Eye (tissue), 1 donor: ENCODE measurements at places on chromosomes 5 and 9.
A peak's percentile ranks its signal among the peaks of the same experiment; 100 is the strongest.

- peak; percentile 80 for DNase-seq
These were observed 70.2 kb upstream of the ALDH1A1 start for GRCh38 chr9:73023025-73023541.

GRCh38 chr9:1014225-1014624 is 35.9 kb upstream of the DMRT2 start:
- no peak for DNase-seq

DNA sequence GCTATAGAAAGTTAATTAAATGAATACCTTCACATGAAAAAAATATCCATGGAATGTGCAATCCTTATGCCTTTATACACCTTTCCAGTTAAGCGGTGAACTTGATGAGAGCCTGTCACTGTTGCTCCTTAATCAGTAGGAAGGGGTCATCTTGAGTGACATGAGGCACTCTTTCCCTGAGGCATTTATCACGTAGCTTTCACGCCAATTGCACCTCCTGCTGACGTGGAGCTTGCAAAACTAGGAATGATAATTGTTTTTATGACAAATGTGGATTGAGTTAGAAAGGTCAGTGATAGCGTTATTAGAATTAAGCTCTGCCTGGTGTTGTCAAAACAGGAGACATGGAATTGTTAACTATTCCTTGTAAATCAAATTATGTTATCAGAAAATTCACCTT is 79.7 kb downstream of the SLF1 start:
- DNase-seq = peak; percentile 33

DNA sequence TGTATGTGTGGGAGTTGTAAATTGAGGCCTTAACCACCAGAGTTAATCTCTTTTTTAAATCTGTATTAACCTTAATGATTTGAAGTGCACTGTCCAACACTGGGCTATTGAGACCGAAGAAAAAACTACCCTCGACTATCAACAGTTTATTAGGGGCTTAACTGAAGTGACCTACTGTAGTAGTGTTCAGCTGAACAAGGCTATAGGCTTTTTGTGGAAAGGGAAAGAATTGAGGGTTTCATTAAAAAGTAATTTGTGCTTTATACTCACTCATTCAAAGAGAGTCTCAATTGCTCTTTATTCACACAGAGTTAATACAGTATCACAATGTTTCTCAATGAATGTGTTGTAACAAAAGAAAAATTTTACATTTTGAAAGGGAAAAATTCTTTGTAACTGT is 267.5 kb downstream of the SLF1 start:
- no peak for DNase-seq

- peak; percentile 72 for DNase-seq
These were observed 132.4 kb upstream of the OTULINL start for GRCh38 chr5:14449052-14449661.
